ENCODE measurements at places on chromosomes 2 and 18.

- no peak for DNase-seq
Measured at GRCh38 chr18:7325126-7325430, 94.2 kb downstream of the LRRC30 start.

DNA sequence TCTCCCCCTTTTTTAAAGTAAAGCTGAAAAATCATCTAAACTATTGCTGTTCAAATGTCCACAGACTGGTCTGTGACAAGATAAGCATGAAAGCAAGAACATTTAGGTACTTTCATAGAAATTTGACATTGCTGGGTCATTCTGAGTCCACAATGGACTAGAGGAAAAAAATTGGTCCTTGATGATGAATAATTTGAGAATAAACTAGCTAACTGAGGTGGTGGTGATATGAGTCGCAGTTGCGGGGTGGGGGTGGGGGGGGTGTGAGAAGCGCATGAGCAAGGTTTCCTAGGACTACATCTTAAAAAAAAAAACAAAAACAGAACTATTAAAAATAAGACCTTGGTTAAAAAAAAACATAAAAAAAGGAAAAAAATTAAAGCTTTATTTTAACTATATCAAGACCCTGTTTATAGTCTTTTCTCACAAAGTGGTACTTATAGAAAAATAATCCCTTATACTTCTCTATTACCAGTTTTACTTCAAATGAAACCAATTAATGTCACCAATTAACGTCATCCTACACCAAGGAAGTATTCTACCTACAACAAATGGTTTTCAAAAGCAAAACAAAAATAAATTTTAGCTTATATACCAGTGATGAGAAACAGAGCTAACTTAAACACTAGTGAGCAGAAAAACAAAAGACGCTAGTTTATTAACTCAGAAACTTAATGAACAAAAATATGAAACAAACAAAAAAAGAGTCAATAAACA is 88.1 kb downstream of the ASXL2 start:
- no peak for DNase-seq

- DNase-seq = no peak
Measured at GRCh38 chr2:23380562-23381065, 4.4 kb upstream of the KLHL29 start.

- DNase-seq = no peak
Measured at GRCh38 chr2:66845307-66845706, 410.4 kb downstream of the MEIS1 start.

GRCh38 chr2:9000442-9000841 is 3.0 kb downstream of the MBOAT2 start:
- no peak for DNase-seq

All from right lobe of liver (tissue), 6 donors.